T1000 (cell line): ENCODE measurements at places on chromosomes 5 and 9.
A peak's percentile ranks its signal among the peaks of the same experiment; 100 is the strongest.

GRCh38 chr5:111453747-111454146, 58.6 kb downstream of the STARD4 start:
- DNase-seq: peak; percentile 29

GRCh38 chr5:11174591-11174990, 413.6 kb upstream of the DAP start:
- DNase-seq: no peak

DNA sequence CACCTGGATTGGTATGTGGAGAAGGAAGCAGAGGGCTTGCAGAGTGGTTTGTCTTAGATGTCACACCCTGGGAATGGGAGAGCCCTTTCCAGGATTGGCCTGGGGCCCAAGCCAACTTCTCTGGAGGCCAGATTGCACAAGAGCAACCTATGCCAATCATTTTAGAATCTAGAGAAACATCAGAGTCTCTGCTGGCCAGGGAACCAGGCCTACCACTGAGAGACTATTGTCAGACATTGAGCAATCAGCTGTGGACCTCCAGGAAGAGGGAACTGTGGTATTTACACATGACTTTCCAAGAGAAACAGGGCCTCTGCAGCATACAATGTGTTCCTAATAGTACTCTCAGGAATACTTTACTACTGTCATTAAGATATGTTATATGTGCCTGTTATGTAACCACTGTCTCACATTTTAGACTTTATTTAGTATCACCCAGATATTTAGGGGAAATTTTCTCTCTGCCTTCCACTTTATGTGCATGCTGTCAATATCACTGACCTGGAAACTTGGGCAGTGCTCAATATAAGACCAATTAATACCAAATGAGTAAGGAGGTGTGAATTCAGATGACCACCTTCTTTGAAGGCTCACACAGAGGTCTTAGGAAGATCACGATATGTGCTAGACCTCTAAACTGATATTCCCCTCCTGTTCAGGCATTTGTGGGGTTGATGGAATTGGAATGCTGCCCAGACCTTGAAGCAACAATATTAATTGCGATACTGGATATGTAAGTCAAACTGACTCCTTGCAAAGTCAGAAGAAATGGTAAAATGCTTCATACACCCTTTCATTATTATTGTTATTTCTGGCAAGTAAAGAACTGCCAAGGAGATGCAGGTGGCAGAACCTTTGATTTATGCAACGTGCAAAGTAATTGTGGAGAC, 20.5 kb upstream of the CCL28 start:
- DNase-seq: no peak

GRCh38 chr5:172002310-172002709, 4.1 kb downstream of the FBXW11 start:
- DNase-seq: no peak

DNA sequence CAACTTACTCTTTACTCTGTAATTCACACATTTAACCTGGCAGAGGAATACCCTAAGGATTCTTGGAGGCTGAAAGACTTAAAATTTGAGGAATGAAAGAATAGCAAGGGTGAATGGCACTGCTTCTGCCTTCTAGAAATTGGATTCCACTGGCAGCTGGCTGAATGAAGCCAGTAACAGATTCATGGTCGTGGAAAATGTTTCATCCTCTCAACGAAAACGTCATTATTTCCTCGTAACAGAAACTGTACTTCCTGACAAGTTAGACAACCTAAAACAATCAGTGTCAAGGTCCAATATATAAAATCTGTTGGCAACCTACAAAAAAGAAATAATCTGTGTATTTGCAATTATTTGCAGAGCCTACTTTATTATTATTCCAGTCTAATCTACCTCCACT, 39.7 kb downstream of the BNC2 start:
- DNase-seq: no peak

GRCh38 chr5:887947-888637, 4.5 kb downstream of the BRD9 start:
- no peak for DNase-seq

DNA sequence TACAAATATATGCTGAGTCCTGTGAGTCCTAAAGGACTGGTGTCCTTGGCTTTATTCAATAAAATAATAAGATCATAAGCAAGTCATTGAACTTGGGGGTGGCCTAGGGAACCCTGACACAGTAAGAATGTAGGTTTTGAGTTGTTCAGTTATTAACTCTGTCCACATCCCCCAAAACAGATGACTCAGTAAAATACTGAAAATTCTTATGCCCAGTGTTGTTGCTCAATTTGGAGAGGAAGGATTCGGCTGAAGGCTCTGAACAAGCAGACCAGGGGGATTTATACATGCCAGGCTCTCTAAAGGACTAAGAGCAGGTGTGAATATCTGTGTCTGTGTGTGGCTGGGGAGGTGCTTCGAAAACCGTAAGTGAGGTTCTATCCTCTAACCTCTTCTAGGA, 173.7 kb downstream of the RMI1 start:
- no peak for DNase-seq

DNA sequence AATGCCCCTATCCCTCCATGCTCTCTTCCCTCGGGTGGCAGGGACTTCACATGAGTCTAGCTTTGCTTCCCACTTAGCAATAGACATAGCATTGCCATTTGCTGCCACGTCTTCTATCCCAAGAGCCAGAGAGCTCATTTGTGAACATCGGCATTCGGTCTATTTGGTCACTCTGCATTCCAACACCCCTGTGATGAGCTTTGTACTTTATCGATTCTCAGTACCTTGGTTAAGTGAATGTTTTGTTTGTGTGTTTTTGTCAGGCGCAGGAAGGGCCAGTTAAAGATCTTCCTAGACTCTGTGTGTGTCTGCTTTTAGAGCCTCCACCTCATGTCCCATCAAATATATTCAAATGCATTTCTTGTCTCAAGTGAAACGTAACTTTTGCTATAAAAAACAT, 141.7 kb downstream of the TARS1 start:
- DNase-seq: no peak

DNA sequence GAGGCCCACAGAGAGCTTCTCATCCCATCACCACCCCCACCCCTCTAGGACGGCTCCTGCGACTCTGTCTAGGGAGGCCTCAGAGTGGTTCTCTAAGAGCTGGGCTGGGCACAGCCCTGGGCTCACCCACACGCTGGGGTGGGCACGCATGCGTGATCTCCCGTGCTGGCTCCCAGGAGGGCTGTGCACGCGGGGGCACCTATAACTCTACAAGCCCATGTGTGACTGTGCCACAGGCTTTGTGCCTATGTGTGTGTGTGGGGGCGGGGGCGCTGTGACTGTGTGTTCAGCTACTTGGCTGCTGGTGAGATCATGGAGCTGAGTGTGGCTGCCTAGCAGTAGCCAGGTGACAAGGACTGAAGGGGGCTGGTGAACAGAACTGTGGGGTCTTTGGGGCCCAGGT, 32.2 kb downstream of the NDUFA8 start:
- DNase-seq: no peak

GRCh38 chr5:59182760-59183159, 599.9 kb downstream of the RAB3C start:
- no peak for DNase-seq

GRCh38 chr9:132942541-132943182, 1.8 kb downstream of the TSC1 start:
- no peak for DNase-seq

GRCh38 chr5:60519372-60519771, 180.6 kb downstream of the DEPDC1B start:
- no peak for DNase-seq

- no peak for DNase-seq
Observed at GRCh38 chr5:136730426-136730825, 365.1 kb upstream of the TRPC7 start.
